NCI-H1092 (cell line): ENCODE measurements at places on chromosomes 1 and 21.

GRCh38 chr21:44713130-44713529 lies 1.8 kb upstream of the TSPEAR start:
- DNase-seq = no peak

GRCh38 chr1:66251546-66251945 lies 282.4 kb upstream of the SGIP1 start:
- DNase-seq = no peak

DNA sequence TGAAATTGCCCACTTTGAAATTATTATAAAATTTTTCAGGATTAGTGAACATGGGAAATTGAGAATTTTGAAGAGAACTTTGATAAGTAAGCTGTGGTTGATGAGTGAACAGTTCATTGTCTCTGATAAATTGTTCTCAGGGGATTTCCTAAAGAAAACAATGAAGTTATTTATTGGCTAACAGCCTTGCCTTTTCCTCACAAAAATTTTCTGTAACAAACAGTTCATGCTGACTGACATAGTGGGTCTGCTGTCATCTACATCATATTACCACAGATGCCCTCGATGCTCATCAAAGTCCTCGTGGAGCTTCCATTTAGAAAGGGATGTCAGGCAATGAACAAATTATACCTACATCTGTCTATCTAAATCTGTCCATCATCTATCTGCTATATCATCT lies 113.4 kb downstream of the PTBP2 start:
- no peak for DNase-seq

- DNase-seq = no peak
Measured at GRCh38 chr1:94622757-94623156, 81.2 kb upstream of the F3 start.

DNA sequence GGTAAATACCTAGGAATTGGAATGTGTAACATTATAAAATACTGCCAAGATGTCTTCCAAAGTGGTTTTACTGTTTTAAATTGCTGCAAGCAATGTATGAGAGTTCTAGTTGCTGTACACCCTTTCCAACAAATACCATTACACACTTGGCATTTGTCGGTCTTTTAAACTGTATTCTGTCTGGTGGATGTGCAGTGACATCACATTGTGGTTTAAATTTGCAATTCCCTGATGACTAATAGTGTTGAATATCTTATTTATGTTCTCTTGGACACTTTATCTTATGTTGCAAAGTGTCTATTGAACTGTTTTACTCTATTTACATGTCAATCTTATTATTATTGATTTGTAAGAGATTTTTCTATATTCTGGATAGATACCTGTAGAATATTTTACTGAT lies 561.2 kb upstream of the B3GALT2 start:
- DNase-seq = no peak

DNA sequence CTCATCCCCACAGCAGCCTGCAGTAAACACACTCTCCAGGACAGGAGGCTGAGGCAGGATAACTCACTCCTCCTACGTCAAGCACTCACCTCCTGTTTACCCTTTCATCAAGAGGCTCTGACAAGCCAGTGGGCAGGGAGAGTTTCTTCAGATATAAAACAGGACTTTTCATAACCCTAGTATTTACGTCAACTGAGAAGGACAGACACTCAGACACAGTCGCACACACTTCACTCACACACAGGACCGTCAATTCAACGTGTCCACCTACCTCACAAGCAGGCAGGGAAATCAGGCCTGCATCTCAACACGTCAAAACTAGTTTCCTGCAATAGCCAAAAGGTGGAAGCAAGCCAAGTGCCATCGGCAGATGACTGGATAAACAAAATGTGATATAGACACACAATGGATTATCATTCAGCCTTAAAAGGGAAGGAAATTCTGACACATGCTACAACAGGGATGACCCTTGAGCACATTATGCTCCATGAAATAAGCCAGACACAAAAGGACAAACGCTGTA lies 48.6 kb downstream of the ITPKB start:
- DNase-seq = no peak

- DNase-seq = no peak
Measured at GRCh38 chr21:38817371-38818324, 11.9 kb downstream of the ETS2 start.

GRCh38 chr1:53894644-53895043 lies 657 bp downstream of the DIO1 start:
- no peak for DNase-seq

- DNase-seq = no peak
Measured at GRCh38 chr1:49576327-49576901, 447.3 kb downstream of the AGBL4 start.

DNA sequence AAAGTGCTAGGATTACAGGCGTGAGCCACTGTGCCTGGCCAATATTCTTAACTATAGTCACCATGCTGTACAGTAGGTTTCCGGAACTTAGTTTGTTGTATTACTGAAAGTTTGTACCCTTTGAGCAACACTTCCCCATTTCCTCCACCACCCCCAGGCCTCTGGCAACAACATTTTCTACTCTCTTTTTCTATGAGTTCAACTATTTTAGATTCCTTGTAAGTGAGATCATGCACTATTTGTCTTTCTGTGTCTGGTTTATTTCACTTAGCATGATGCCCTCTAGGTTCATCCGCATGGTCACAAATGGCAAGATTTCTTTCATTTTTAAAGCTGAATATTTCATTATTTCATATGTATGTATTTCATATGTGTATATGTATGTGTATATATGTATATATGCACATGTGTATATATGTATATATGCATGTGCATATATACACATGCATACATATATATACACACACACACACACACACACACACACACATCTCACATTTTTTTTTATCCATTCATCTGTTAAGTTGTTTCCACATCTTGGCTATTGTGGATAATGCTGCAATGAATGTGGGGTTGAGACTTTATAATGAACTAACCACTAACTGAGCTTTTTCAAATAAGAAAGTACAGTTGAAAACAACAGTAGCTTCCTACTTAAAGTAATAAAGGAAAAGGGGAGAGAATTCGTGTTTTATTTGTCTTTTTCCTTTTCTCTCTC lies 256.8 kb upstream of the C1orf105 start:
- no peak for DNase-seq

DNA sequence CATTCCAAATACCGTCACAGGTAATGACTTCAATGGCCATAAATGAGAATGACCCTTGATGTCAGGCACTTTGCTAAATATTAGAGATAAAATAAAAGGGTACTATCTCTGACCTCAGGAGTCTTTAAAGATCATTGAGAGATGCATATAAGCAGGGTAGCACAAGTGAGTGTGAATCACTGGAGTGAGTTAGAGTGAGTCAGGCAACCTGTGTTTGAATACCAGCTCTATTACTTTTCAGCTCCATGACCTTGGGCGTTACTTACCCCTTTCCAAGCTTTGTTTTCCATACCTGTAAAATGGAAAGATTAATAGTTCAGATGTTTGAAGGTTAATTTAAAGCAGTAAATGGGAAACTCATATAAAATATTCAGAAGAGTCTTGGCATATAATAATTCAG lies 1058.0 kb upstream of the ADGRL4 start:
- no peak for DNase-seq

DNA sequence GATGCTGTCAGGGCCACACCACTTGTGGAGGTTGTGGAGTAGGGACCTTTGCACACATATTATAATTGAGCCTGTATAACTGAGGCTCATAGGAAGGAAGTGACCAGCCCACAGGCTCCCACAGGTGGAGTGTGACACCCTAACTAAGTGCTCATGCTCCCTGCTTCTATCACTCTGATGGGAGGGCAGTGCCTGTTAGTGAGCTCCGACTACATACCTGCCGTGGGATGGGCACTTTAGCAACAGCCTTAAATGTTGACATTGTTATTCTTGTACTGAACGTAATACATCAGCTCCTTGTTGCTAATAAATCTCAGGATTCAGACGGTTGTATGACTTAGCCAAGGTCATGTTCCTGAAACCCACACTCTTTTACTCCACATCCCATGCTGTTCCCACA lies 58.0 kb downstream of the BEND5 start:
- DNase-seq = no peak

GRCh38 chr1:175417316-175417715 lies 224.7 kb upstream of the KIAA0040 start:
- DNase-seq = no peak

DNA sequence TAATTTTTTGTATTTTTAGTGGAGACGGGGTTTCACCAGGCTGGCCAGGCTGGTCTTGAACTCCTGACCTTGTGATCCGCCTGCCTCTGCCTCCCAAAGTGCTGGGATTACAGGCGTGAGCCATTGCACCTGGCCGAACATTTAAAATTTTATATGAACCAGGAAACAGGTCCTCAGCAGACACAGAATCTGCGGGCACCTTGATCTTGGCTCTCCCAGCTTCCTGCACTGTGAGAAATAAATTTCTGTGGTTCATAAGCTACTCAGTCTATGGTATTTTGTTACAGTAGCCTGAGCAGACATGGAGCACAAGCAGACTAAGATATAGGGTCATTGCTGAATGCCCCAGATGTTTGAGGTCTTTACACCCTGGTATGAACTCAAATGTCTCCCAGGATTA lies 23.6 kb upstream of the CTH start:
- DNase-seq = no peak

- no peak for DNase-seq
Measured at GRCh38 chr1:58621391-58621790, 44.3 kb upstream of the TACSTD2 start.

DNA sequence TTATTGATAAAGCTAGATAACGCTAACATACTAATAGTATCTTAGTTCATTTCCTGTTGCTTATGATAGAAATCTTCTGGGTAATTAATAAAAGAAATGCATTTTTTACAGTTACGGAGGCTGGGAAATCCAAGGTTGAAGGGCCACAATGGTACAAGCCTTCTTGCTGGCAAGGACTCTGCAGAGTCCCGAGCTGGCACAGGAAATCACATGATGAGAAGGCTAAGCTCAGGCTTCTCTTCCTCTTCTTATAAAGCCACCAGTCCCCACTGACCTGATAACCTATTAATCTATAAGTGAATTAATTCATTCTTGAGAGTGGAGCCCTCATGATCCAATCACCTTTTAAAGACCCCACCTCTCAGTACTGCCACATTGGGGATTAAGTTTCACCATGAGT lies 82.6 kb downstream of the GPR161 start:
- DNase-seq = no peak

GRCh38 chr1:119340861-119341261 lies 27.7 kb upstream of the HAO2 start:
- no peak for DNase-seq

- DNase-seq = no peak
Measured at GRCh38 chr1:217881131-217881543, 250.0 kb downstream of the SPATA17 start.

GRCh38 chr21:31221043-31221442 lies 123.0 kb downstream of the TIAM1 start:
- DNase-seq = no peak

GRCh38 chr1:116478621-116479020 lies 92.2 kb downstream of the CD58 start:
- DNase-seq = no peak

DNA sequence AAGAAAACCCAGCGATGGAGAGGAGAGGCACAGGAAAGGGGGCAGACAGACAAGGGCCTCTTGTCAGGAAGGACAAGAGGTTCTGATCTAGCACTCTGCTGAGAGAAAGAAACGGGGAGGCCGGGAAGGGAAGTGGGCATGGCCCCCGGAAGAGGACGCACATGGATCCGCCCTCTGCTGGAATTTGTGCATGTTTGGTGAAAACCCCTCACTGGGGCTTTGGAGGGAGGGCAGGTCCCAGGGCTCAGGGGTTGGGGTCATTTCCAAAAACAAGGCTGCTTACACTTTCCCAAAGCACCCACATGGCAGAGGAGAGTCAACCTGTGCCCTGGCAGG lies 32.4 kb upstream of the ECE1 start:
- no peak for DNase-seq

GRCh38 chr1:19988267-19989006 lies 9.0 kb upstream of the PLA2G2A start:
- DNase-seq = no peak

DNA sequence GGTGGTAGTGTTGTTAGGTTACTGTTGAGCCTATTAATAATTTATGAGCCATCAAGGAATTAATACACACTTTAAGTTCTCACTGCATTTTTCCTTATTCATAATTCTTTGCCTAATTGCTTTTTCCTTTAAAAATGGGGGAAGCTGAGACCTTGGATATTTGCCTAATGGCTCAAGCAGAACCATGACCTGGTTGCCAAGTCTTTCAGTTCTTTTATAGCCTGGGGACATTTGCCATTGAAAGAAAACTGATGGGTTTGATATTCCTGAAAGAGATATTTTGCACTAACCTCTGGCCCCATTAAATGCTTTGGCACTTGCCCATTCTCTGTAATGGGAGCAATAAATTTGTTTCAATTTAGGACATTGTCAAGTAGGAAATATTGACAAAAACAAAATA lies 18.5 kb upstream of the LRRC53 start:
- no peak for DNase-seq

GRCh38 chr21:41164981-41165655 lies 2.8 kb upstream of the BACE2 start:
- no peak for DNase-seq

GRCh38 chr1:228860911-228861831 lies 125.9 kb downstream of the RHOU start:
- DNase-seq = no peak

GRCh38 chr1:60055336-60055735 lies 18.2 kb downstream of the C1orf87 start:
- DNase-seq = no peak

- DNase-seq = no peak
Measured at GRCh38 chr1:50846224-50846839, 113.7 kb downstream of the FAF1 start.

- DNase-seq = no peak
Measured at GRCh38 chr1:227559926-227560325, 3.4 kb upstream of the ZNF678 start.

DNA sequence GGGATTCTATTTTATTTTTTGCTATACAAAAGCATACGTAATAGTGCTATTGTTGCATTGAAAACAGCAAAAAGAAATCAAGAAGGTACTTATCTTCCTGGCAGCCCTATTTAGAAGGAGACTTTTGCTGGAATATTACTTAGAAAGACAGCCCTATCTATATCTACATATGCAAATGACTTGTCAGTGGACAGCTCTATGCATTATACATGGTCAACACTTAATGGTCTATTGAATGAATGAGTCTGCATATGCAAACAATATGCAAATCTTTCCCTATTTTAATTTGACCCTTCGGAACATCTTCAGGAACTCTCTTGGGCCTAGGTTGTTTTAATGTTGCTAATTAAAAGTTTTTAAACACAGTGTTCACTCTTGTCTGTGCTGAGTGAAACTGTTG lies 110.8 kb downstream of the PLXNA2 start:
- no peak for DNase-seq
